ENCODE measurements at places on chromosomes 6 and 20. TPM values are rescaled to one million over a fixed set of nuclear protein-coding genes. Genes with fewer than 3 reads are reported as not detected.

ALDH5A1 gene
- 39.6 TPM for total RNA-seq

ADGB gene
- not detected for total RNA-seq

SEL1L2 gene
- total RNA-seq, result 0.52 TPM

TMEM170B gene
- 2.9 TPM for total RNA-seq

TFAP2C gene
- total RNA-seq, result 12.5 TPM

RNGTT gene
- 14.9 TPM for total RNA-seq

EFCAB8 gene
- total RNA-seq, result 1.0 TPM

ENTPD6 gene
- total RNA-seq, result 53.3 TPM

USP49 gene
- 6.0 TPM for total RNA-seq

LY6G6D gene
- total RNA-seq, result not detected

PI3 gene
- 1.7 TPM for total RNA-seq

SLC35A1 gene
- total RNA-seq, result 35.3 TPM

TRIM38 gene
- total RNA-seq, result 20.2 TPM

MUCL3 gene
- total RNA-seq, result not detected

DYNLRB1 gene
- 123 TPM for total RNA-seq

MAS1L gene
- not detected for total RNA-seq

MMP24 gene
- total RNA-seq, result 0.55 TPM

HLA-DQB1 gene
- 6.3 TPM for total RNA-seq

MCCD1 gene
- not detected for total RNA-seq

MROH8 gene
- total RNA-seq, result 3.1 TPM

OR10C1 gene
- not detected for total RNA-seq

C6orf47 gene
- total RNA-seq, result 21.5 TPM

ZC2HC1B gene
- total RNA-seq, result not detected

HAO1 gene
- total RNA-seq, result not detected

ANGPT4 gene
- total RNA-seq, result 0.99 TPM

DPPA5 gene
- total RNA-seq, result not detected

BPIFB2 gene
- not detected for total RNA-seq

FAM217A gene
- not detected for total RNA-seq

SLC17A3 gene
- not detected for total RNA-seq
